H9 (cell line): ENCODE measurements at places on chromosomes 3 and 15. TPM values are rescaled to one million over a fixed set of nuclear protein-coding genes. Genes with fewer than 3 reads are reported as not detected.

RHO gene
- total RNA-seq, result not detected in 2 replicates

CFAP44 gene
- 2.0 and 3.7 TPM in 2 replicates for total RNA-seq

GRCh38 chr3:149891621-149892020 is 78.6 kb downstream of the RNF13 start:
- H3K27ac ChIP-seq, result no peak overlapping the region
- H3K4me1 ChIP-seq, result no peaks in the 10 kb centered on the region
- no peaks in the 10 kb centered on the region for H3K27me3 ChIP-seq
- no peak overlapping the region for H3K4me3 ChIP-seq
- no peak for DNase-seq

RYK gene
- 57.7 and 60.6 TPM in 2 replicates for total RNA-seq

- peaks cover 2% of the 10 kb centered on the region; the same call in 1 of the 2 replicates for H3K27me3 ChIP-seq
- no peaks in the 10 kb centered on the region for H3K36me3 ChIP-seq
- no peak overlapping the region for H3K4me3 ChIP-seq
- H3K27ac ChIP-seq, result no peak overlapping the region
Observed at GRCh38 chr3:184635126-184635525, 73.5 kb downstream of the EPHB3 start.

- no peak overlapping the region for H3K27ac ChIP-seq
- H3K36me3 ChIP-seq, result no peaks in the 10 kb centered on the region
- no peaks in the 10 kb centered on the region; the same call in 1 of the 2 replicates for H3K4me1 ChIP-seq
Observed at GRCh38 chr15:70416829-70417228, 319.1 kb upstream of the TLE3 start.

- no peak overlapping the region for H3K4me3 ChIP-seq
- DNase-seq, result no peak
- H3K4me1 ChIP-seq, result no peaks in the 10 kb centered on the region
- H3K27ac ChIP-seq, result no peak overlapping the region
Observed at GRCh38 chr3:16320711-16321110, 55.7 kb downstream of the OXNAD1 start.

DNA sequence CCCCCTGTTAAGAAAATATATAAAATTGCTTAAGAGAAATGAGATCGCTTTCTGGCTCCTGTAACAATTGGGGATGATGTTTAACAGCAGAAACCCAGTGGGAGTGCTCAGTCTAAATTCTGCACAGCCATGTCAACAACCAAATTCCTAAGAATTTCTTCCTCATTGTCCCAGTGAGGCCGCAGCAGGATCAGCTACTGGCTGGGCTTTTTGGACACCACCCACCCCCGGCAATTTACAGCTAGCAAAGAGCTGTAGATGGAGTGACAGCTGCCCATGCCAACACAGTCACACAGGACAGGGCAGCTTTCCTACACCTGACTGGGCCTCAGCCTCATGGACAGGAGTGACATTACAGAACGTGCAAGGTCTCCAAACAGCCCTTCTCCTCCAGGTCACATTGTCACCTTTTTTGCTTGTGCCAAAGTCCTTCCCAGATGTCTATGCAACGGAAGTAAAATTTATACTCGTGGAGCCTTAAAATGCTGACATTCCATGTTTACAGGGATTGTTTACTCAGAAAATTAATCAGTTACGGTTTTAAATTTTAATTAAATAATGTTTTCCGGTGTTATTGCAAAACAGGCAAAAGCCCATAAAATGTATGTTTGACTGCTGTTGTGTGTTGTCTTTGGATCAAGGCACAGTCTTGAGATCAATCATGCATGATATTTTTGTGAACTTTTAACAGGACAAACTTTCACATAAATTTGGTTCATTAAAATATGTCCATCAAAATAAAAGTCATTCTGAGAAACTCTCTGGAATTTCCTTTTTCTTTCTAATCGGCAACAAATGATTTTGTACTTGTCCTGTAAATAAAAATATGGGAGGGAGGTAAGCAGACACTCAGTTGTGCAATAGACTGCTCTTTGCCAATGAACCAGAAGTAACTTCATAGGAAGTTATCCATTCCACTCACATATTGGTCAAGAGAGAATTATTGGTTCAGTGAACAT is 943.2 kb downstream of the MCTP2 start:
- H3K27ac ChIP-seq, result no peak overlapping the region
- H3K27me3 ChIP-seq, result no peaks in the 10 kb centered on the region
- H3K4me1 ChIP-seq, result no peaks in the 10 kb centered on the region
- no peak for DNase-seq
- no peak overlapping the region for H3K4me3 ChIP-seq

PCSK6 gene
- total RNA-seq, result 3.4 and 4.0 TPM in 2 replicates

GRCh38 chr3:74200952-74201351 is 413.5 kb downstream of the CNTN3 start:
- H3K4me3 ChIP-seq, result no peak overlapping the region
- peaks cover 15% of the 10 kb centered on the region for H3K36me3 ChIP-seq
- no peak for DNase-seq
- no peaks in the 10 kb centered on the region for H3K27me3 ChIP-seq

DNA sequence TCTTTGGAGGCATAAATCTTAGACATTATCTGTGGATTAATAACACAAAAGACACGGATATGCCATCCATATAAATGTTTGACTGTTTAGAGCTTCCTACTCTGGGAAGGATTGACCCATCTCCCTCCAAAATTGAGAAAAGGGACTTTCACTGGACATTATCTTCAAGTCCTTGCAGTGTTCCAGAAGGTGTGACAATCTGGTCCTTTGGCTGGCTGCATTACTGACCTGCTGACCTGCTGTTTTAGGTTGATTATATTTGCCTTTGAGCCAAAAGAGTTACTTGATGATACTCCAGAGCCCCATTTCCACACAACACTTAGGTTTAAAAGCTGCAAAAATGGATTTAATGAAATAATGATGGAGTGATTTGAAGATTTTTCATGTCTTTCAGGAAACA is 504.6 kb downstream of the LPP start:
- H3K36me3 ChIP-seq, result no peaks in the 10 kb centered on the region
- no peak overlapping the region for H3K4me3 ChIP-seq
- H3K4me1 ChIP-seq, result no peaks in the 10 kb centered on the region
- H3K27ac ChIP-seq, result no peak overlapping the region
- H3K27me3 ChIP-seq, result no peaks in the 10 kb centered on the region

DNA sequence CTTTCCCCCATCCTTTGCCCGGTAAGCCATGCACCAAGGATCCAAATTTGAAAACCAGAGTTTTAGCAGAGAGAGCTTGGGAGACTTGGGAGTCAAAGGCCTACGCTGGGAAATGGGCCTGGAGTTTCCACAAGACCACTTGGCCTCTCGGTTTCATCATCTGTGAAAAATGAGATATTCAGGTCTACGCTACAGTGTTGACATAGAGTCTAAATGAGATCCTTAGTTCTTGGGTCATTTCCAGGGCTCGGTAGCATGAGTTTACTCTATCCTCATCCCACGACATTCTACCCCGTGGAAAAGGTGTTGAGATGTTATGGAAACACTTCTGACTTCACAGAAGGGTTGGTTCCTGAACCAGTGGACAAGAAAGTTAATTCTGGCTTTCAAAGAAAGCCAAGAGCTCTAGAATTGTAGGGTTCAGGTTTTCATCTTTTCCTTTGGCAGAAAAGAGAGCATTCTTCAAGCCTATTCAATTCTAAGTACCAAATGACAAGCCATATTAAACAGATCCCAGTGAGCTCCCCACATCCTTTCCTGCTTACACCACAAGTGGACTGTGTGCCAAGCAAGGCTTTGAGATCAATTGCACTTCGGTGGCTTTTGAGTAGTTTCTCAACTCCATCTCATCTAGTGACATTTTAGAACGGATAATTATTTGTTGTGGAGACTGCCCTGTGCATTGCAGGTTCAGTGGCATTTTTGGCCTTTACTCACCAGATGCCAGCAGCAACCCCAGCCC is 219.7 kb downstream of the SLCO3A1 start:
- H3K36me3 ChIP-seq, result no peaks in the 10 kb centered on the region; the same call in 2 of the 3 replicates
- H3K27me3 ChIP-seq, result no peaks in the 10 kb centered on the region
- no peak overlapping the region for H3K4me3 ChIP-seq
- no peak overlapping the region for H3K27ac ChIP-seq

ITPKA gene
- 0.77 and 0.99 TPM in 2 replicates for total RNA-seq

NAALADL2 gene
- total RNA-seq, result 0.86 and 1.6 TPM in 2 replicates
